ENCODE measurements at places on chromosomes 6 and 20.

DNA sequence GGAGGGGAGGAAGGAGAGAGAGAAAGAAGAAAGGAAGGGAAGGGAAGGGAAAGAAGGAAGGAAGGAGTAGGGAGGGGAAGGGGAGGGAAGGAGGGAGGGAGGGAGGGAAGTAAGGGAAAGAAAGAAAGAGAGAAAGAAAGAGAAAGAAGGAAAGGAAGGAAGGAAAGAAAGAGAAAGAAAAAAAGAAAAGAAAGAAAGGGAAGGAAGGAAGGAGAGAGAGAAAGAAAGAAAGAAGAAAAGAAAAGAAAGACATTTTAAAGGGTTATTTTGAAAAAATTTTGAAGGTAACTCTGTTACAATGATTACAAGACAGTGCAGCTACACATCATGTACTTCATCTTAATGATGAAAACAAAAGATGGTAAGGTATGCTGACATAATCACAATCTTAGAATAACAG lies 3.9 kb downstream of the KIAA0319 start:
- no peak for DNase-seq

GRCh38 chr6:156852858-156853216 lies 75.7 kb downstream of the ARID1B start:
- no peak for DNase-seq

- no peak for DNase-seq
Observed at GRCh38 chr6:106773522-106773921, 144.1 kb downstream of the QRSL1 start.

GRCh38 chr20:53884859-53885541 lies 185.4 kb downstream of the BCAS1 start:
- no peak for DNase-seq

DNA sequence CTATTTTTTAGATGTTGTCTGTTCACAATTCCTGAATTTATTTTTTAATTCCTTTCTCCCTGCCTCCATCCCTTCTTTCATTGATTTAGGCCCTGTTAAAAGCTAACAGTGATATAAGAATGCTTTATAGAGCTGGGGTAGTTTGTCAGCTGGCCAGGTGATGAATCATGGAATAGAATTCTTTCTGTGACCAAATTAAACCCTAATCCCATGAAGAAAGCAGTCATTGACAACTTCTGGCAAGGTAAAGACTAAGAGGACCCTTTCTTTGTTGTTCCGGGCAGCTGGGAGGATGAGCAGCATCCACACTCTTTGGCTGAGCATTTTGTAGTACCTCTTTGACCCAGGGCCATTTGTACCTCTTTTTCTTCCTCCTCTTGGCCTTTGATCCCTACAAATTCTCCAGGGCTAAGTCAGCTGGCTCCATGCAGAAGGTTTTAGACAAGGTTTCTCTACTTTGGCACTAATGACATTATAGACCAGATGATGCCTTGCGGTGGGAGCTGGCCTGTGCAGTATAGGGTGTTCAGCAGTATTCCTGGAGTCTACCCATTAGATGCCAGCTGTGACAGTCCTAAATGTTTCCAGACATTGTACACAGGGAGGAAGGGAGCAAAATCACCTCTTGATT lies 102.9 kb downstream of the SLX4IP start:
- no peak for DNase-seq

DNA sequence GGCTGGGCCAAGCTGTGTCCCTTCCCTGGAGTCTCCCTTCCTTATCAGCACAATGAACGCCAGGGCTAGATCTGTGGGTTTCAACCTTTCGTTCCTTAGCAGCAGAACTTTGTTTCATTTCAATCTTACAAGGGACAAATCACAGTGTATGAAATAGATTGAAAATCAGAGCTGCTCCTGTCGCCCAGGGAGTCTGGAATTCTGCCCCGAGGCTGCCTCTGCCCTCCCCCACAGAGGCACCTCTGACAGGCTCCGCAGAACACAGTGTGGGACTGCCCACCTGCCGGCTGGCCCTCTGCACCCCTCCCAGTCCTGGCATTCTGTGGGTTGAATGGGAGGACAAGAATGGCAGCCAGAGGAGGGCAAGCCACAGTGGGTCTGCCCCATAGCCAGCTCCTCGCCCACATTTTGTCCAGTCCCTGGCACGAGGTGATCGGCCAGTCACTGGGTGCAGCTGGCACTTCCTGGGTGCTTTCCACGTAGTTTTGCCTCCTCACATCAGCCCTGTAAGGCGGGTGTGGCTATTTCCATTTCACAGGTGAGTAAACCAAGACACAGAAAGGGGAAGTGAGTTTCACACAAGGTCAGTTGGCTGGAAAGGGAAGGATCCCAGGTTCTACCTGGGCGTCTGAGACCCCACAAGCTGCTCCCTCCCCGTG lies 26.1 kb downstream of the MANBAL start:
- no peak for DNase-seq

DNA sequence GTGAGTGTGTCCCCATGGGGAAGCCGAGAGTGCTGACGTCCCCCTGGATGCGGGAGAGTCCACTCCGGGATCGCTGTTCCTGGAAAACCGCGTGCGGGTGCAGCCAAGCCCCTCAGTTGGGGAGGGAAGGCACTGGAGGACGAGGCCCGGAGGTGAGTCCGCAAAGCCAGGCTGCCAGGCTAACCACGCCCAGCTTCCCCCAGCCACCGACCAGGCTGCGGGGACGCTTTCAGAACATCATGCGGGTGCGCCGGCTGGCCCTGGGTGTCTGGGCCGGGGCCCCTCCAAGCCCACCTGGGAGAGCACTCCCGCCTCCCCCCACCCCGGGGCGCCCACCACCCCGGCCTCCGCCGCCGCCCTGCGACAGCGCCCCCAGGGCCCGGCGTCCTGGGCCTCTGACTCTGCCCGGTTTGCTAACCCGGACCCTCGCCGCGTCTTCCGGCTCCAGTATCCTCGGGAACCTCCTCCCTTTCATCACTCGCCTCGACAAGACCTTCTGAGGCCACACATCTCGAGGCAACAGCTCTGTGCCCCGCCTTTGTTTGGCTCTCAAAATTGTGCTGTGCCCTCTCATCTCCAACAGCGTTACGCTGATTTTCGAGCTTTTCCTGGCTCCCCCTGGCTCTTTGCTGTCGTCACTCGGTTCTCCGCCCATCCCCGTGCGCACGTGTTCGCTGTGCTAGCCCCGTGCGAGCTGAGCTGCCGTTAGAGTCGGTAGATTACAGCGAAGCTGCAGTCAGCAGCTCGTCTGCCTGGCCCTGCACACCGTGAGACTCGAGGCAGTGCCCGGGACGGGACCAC lies 47.1 kb upstream of the ENTPD6 start:
- peak; percentile 15 for DNase-seq

DNA sequence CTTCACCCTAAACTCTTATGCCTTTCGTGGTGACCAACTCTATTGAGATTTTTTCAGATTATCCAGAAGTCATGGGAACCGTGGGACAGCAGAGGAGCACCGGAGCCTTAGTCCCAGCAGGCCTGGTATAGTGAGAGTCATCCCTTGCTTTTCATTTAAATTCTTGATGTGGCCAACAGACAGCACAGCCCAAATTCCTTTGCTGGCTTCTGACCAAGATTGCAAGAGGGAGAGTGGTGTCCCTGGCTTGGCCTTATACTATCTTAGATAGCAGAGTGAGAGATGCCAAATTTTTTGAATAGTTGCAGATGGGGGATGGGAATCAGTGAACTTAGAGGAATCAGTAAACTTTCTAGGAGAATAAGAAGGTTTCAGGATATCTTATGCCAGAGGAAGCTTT lies 7.8 kb downstream of the STX11 start:
- no peak for DNase-seq
